ENCODE measurements at places on chromosomes 3 and 15.

GRCh38 chr15:56307180-56307579 lies 58.0 kb upstream of the TEX9 start:
- no peak for DNase-seq

GRCh38 chr15:52428297-52428696 lies 100.4 kb downstream of the MYO5A start:
- no peak for DNase-seq

DNA sequence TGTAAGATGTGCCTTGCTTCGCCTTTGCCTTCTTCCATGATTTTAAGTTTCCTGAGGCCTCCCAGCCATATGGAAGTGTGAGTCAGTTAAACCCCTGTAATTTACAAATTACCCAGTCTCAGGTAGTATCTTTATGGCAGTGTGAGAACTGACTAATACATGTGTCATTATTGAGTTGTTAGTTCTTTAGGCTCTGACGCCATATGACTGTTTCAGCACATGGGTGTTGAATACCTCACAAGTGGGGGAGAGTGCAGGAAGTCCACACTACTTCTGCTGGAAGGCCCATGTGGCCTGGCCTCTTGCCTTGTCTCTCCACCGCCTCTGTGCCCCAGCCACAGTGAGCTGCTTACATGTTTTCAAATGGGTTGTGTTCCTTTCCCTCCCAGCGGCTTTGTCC lies 28.5 kb downstream of the MFSD1 start:
- DNase-seq: no peak

DNA sequence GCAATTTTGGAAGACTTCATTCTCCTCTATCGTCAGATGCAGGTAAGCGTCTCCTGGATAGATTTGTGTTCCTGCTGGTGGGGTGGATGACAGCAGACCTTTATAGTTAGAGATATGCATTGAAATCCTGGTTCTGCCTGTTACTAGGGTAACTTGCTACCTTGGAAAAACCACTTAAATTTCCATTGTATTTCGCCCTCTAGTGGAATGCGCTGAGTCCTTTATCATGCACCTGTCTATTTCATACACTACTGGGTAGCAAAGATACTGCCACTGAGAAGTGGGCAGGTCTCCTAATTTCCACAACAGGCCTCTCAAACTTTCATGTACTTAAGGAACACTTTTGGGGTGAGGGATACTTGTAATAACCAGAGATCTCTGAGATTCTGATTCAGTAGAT lies 209.5 kb upstream of the SUCLG2 start:
- DNase-seq: no peak

DNA sequence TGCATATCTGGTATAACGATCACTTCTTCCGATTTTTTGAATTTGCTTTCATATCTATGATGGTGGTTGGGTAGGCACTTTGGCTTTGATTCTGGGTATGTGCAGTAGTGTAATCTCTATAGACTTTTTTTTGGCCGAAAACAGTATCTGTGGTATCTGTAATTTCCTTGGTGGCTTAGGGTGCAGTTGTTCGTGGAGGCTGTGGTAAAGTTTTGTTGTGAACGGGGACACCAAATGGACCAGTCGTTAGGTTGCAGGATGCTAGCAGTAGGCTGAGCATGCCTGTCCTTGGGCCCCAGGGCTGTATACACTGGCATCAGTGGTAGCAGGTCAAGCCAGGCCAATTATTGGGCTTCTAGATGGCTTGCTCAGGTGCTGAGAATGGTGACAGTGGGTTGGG lies 55.2 kb downstream of the CCDC66 start:
- no peak for DNase-seq

DNA sequence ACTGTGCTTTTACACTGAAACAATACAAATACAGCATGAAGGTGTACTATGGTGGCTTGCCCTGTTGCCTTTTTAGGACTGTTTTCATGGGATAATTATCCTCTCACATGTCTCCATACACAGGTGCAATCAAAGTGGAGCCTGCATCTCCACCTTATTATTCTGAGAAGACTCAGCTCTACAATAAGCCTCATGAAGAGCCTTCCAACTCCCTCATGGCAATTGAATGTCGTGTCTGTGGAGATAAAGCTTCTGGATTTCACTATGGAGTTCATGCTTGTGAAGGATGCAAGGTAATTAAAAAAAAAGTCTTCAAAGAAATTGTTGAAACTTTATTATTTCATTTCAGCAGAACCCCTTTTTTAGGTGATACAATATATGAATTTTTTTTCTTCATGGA lies 92.3 kb downstream of the PPARG start:
- DNase-seq: no peak

- no peak for DNase-seq
Observed at GRCh38 chr3:56253941-56254665, 214.2 kb downstream of the ERC2 start.

GRCh38 chr15:64127521-64128270 lies 23.8 kb upstream of the SNX22 start:
- no peak for DNase-seq

GRCh38 chr3:98598492-98598891 lies 5.1 kb upstream of the CPOX start:
- no peak for DNase-seq

DNA sequence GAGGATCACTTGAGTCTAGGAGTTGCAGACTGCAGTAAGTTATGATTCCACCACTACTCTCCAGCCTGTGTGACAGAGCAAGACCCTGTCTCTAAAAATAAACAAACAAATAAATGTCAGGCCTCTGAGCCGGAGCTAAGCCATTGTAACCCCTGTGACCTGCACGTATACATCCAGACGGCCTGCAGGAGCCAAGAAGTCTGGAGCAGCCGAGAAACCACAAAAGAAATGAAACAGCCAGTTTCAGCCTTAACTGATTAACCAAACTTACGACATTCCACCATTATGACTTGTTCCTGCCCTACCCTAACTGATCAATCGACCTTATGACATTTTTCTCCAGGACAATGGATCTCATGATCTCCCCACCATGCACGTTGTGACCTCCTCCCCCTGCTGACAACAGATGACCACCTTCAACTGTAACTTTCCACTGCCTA lies 32.5 kb upstream of the ZKSCAN7 start:
- DNase-seq: no peak

GRCh38 chr3:106457281-106458180 lies 588.7 kb upstream of the CBLB start:
- DNase-seq: peak; percentile 31

DNA sequence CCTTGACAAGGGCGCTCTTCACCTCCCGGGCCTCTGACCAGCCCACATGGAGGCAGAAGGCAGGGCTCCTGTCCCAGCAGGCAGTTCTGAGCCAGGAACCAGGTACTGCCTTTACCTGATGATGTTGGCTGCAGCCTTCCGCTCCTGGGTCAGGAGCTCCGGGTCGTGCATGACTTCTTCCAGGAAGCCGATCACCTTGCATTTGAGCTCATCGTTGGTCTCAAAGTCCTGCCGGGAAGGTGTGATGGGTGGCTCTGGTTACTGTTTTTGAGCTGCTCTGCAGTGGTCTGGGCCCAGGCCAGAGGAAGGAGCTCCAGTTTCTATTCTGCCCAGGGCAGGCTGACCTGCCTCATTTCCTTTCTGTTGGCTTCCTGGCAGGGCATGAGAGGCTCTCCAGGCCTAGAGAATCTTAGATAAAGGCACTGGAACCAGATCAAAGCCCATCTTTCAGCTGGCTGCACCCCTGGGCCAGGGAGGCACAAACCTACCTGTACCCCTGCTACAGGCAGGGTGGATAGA lies 53.2 kb upstream of the CTSH start:
- no peak for DNase-seq

DNA sequence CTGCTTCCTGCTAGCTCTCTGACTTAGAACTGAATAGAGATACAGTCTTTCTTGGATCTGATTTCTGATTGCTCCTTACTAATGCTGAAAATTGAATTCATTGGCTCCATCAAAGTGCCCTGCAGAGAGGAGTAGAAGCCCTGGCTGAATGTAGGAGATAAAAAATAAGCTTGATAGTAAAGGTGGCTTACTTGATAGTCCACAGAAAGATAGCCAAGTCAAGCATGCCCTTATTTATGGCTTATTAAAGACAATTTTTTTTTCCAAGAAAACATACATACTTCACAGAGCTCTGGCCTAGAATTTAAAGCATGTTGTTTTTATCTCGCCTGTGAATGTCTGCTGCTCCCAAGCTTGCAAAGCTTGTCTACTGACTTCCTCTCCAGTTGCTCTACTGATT lies 124.6 kb upstream of the CADPS start:
- DNase-seq: no peak

GRCh38 chr3:138960417-138960852 lies 13.4 kb downstream of the FOXL2NB start:
- DNase-seq: no peak

DNA sequence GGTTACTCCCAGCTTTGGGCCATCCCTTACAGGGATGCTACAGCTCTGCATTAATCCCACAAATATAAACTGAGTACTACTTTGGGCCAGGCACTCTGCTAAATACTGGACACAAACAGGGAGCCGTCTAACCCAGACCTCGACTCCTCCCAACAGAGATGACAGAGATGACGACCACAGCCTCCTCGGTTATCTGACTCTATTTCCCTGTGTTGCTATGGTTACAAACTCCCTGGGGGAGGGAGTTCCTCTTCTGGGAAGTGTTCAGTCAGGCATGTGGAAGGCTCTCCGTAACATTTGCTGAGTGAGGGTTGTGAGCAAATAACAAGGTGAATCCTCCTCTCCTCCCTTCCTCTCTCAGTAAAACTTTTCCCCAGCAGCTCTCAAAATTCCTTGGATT lies 6.7 kb upstream of the CMTM7 start:
- DNase-seq: peak; percentile 56

DNA sequence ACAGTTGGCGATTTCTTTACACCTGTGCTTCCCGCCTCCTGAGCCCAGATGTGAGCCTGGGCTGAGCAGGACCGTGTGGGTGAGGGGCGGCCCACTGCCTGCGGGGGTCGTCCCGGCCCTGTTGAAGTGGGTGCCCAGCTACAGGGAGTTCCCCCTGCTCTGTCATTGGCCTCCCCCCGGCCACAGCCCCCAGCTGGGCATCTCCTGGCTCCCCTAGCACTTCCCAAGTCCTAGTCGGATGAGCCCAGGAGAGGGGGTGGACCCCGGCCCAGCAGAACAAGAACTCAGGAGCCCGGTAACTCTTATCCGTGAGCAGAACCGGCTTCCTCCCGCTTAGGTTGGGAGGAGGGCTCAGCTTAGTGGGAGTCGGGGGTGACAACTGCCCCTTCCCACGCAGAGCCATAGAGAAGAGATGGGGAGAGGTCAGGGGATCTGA lies 757 bp downstream of the PAQR5 start:
- no peak for DNase-seq

DNA sequence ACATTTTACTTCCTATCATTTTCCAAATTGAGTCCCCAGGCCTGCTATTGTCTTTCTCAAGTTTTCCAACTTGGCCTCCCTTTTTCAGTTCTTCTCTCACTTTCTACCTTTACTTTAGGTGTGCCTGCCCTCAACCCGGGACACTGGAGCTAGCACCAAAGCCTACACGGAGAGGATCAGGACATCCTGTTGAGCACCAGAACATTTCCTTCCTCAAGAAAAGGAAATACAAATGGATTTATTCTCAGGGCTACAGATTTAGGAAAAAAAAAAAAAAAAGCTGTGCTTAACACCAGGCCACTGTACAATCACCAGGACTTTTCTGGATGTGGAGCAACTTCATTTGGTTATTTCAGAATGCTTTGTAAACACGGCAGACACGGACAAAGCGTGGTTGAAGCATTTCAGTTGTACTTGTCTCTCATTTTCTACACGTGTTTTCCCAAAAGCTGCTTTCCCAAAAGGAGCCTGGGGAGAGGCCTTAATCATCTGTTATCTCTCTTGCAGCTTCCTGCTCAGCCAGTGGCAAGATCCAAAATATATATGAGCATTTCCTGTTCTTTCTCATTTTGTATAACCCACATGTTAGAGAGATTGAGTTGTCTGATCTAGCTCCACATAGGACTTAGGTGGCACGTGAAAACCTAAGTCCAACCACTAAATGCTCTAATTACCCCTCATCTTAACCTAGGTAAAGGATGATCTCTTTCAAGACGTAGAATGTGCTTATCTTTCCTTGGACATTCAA lies 15.5 kb upstream of the ATP1B3 start:
- DNase-seq: no peak

- peak; percentile 51 for DNase-seq
Observed at GRCh38 chr15:38696109-38696727, 131.6 kb upstream of the RASGRP1 start.

DNA sequence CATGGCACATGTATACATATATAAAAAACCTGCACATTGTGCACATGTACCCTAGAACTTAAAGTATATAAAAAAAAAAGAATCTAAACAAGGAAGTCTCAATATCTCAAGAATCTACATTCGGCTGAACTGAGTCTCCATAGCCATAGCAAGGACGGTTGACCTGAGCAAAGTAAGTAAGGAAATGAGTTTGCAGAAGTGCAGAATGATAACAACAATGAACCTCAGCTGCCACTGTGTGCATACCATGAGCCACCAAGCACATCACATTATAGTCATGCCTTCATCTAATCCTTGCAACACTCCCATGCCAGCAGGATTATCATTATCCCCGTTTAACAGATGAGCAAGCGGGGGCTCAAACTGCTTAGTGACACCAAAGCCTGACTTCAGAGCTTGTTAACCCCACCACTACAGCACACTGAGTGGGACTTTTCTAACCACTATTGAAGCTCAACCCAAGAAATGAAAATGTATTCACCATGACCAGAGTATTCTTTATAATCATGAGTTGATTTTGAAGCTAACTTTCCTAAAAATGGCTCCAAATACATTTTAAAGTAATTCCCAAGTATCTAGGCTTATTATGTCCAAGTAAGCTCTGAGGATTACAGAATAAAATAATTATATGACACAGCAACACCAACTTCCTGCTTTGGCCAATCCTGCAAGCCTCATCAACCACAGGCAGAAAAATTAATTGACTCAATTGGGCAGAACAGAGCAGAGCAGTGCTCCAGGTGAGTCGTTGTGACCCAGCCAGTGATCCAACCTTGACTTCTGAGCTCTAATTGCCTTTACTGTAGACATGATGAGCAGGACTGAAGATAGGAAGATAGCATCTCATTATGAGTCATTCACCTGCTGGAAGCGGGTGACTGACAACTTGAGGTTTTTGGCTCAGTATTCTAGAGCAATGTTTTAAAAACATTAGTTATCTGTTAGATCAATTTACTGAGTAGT lies 47.3 kb upstream of the IL12A start:
- no peak for DNase-seq

All from left hindlimb (tissue), 1 donor.